ENCODE measurements at places on chromosomes 4 and X. TPM values are rescaled to one million over a fixed set of nuclear protein-coding genes. Genes with fewer than 3 reads are reported as not detected.

The TSPAN7 gene
- 0.68 TPM for total RNA-seq

The HTRA3 gene
- 0.14 TPM for total RNA-seq

The NUP54 gene
- 50.6 TPM for total RNA-seq

The TEX13D gene
- total RNA-seq: not detected

All from nasal cavity respiratory epithelium epithelial cell of viscerocranial mucosa (primary cell).